ENCODE measurements at places on chromosomes 7 and 10.

GRCh38 chr7:83691095-83691494 is 42.2 kb upstream of the SEMA3E start:
- DNase-seq, result no peak

- DNase-seq, result no peak
Measured at GRCh38 chr7:82605247-82605864, 161.8 kb upstream of the CACNA2D1 start.

GRCh38 chr7:44854644-44855364 is 6.9 kb upstream of the H2AZ2 start:
- DNase-seq, result no peak

GRCh38 chr7:34011017-34011695 is 105.8 kb downstream of the BMPER start:
- DNase-seq, result no peak

- DNase-seq, result no peak
Measured at GRCh38 chr7:80681272-80681885, 42.9 kb downstream of the CD36 start.

DNA sequence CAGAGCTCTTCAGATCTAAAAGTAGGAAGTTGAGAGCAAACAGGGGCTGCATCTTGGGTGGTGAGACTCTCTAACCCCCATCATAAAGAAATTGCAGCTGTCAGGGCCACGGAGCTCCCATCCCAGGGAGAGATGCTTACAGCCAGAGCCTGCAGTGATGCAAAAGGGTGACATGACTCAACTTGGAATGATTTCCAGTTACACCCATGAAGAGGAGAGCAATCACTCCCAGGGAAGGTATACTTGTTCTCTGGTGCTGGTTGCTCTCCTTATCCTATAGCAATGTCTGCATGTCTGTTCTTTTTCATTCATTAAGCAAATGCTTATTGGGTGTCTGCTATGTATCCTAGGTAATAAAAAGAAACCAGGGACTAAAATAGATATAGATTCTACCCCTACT is 228.0 kb downstream of the RAB11FIP2 start:
- DNase-seq, result no peak

DNA sequence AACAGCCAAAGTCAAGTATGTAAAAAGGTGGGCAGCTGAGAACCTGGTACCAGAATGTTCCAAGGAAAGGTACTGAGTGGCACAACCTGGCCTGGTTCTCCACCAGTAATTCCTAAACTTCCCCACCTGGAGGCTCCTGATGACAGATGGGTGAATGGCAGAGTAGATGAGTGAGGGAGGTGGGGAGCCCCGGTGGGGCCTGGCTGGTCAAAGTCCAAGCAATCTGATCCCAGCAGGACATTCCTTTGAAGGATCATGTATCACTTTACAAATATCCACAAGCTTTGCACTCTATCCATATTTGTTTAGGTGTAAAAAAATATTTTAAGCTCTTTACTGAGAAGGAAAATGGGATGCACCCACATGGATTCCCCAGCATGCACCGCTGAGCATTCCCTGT is 250.2 kb downstream of the DPP6 start:
- no peak for DNase-seq

DNA sequence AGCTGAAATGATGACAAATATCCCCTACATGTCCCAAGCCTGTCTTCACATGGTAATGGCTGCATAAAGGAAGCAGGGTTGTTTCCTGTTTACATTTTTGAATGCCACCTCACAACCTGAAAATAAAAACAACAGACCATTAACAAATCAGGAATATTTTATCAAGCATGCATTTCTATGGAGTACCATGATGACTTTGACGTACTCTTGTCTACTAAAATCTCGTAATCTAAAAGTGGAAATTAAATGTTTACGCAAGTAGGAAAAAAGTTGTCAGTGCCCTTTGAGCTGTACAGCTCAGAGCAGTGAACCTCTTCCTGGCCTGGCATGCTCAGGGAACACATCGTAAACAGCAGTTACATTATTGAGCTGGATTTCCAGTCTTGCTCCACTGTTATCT is 194.1 kb downstream of the INHBA start:
- no peak for DNase-seq

- no peak for DNase-seq
Measured at GRCh38 chr7:101186844-101187428, 6.8 kb upstream of the NAT16 start.

DNA sequence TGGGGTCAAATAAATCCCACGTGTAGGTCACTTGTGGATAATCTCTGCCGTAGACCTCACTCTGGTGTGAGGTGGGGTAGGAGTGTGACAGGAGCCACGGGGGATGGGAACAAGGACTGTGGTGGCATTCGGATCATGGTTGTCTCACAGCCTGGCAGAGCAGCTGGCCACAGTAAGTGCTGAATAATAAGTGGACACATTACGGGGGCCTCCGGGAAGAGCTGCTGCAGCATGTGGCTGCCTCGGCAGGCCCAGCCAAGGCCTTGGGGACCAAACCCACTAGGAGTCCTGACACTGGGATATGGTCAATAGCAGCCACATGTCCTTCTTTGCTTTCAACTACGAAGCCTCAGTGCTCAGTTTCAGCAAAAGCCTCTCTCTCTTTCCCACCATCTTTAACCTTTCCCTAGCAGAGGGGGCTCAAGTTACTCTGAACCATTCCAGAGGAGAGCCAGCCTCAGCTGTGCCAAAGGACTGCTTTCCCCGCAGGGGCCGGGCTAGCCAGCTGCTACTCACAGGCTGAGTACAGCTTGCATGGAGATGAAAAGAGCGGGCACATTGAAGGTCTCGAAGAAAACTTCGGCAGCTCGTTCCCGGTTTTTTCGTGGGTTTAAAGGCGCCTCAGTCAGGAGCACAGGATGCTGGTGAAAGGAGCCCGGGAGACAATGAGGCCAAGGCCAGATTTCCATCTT is 17.3 kb downstream of the ACTR1A start:
- no peak for DNase-seq

- DNase-seq, result no peak
Measured at GRCh38 chr7:94452239-94452638, 57.4 kb upstream of the CASD1 start.

- no peak for DNase-seq
Measured at GRCh38 chr10:34522546-34522945, 292.6 kb downstream of the PARD3 start.

- peak; percentile 27 for DNase-seq
Measured at GRCh38 chr7:13990319-13990983, 985 bp upstream of the ETV1 start.

GRCh38 chr7:31067491-31067890 is 15.4 kb downstream of the ADCYAP1R1 start:
- no peak for DNase-seq

- no peak for DNase-seq
Measured at GRCh38 chr10:88623835-88624234, 37.3 kb downstream of the LIPJ start.

- no peak for DNase-seq
Measured at GRCh38 chr10:36602374-36602773, 523.0 kb upstream of the ANKRD30A start.

DNA sequence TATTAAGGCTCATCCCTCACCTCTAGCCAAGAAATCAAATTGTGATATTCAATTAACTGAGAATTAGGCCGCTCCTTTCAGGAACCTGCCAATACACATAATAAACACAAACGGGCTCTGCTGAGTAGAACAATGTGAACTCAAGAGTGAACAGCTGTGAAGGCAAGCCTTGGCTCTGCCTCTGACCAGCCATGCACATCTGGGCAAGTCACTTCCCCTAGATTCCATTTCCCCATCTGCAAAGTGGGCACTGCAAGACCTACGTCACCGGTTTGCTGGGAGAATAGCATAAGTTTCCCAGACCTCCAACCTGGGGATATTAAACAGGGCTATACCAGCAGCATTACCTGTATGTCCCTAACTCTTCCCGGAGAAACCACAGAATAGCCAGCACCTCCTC is 355.2 kb downstream of the TNS3 start:
- no peak for DNase-seq

DNA sequence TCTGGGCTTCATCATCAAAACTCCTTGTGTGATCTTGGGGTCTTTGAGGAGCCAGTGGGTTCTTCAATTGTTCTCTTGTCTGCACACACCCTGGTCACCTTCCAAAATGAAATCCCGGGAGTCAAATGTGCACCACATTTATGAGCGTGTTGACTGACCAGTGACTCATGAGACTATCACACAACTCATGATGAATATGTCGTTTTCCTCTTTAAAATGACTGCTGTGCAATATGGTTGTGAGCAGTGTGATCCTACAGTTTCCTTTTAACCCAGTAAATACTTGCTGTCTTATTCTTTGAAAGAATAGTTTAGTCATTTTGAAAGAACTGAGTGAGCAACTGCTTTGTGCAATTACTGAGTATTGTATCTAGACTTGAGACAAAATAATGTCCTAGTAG is 149.2 kb downstream of the DYNC1I1 start:
- no peak for DNase-seq

DNA sequence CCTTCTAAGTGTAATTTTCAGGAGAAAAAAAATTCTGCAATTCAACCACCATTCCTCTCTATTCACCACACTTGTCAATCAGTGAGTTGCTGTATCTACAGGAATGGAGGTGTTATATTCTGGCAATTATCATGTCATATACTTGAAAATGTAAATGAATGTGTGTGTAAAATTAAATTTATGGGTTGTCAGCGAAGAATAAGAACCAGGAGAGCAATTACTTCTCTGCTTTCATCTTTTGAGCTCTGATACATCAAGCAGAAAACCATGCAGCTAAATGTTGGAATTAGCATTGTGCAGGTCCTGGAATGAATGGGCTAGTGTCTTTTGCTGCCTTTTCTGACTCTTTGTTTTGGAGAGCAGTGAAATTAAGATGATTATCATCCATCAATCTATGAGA is 207.6 kb downstream of the FOXP2 start:
- no peak for DNase-seq

GRCh38 chr7:112280267-112280666 is 73.8 kb downstream of the ZNF277 start:
- DNase-seq, result no peak

DNA sequence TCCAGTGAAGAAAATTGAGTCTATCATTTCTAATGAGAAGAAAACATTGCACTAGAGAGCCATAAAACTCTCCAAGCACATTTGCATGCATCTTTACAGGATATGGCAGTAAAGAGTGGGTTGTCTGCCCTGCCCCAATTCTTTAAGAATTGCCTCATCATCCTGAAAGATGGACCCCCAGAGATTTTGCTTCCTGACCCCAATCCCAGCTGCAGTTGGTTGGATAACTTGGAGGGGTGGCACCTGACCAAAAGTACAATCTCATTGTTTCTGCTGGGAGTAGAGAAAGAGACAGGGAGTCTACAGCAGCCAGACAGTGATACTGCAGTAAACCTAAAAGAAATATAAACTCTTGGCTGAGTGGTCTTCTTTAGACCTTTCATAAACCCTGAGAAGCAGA is 49.1 kb upstream of the ADCY1 start:
- no peak for DNase-seq

- DNase-seq, result no peak
Measured at GRCh38 chr7:125355899-125356298, 426.3 kb upstream of the POT1 start.

DNA sequence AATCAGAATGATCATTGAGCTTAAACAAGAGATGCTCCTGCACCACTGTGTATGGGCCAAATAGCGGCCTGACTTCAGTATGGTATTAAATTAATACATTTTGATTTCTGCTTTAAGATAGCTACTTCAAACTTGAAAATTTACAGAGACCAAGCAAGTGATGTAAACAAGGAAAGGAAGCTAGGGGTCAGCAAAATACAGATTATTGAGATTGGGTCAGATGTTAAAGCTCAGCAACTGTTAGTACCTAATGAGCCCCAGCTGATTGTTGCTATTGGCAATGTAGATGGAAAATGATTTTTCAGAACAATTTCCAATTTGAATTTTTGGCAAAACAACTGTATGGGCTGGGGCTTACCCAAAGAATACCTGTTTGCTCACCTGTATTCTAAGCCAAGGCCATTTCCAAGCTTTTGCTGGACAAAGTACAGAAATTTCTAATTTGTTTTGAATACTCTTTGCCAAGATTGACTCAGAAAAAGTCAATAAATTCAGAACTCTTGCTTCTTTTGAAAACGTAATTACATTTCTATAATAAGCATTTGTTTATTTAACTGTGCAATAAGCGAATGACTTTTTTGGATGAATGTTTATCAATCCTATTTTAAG is 23.0 kb upstream of the DLD start:
- DNase-seq, result no peak
